ENCODE measurements at places on chromosomes 11 and 22.

GRCh38 chr11:128480665-128481064 is 106.7 kb downstream of the ETS1 start:
- no peak for DNase-seq

DNA sequence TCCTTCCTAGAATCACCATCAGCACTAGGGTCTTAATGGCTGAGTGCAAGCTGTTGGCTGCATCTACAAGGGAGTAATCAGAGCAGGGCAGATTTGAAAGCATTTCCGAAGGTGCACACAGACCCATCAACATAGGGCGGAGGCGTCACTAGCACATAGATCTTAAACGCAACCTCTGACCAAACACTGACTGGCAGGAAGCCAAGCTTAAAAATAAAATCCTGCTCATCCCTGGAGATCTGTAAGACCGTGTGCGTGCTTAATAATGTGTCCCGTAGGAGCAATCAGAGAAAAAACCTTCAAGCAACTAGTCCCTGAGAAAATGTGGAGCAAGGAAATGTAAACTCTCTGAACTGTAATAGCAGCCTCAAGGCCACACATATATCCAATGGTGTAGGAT is 470.5 kb downstream of the ETS1 start:
- no peak for DNase-seq

DNA sequence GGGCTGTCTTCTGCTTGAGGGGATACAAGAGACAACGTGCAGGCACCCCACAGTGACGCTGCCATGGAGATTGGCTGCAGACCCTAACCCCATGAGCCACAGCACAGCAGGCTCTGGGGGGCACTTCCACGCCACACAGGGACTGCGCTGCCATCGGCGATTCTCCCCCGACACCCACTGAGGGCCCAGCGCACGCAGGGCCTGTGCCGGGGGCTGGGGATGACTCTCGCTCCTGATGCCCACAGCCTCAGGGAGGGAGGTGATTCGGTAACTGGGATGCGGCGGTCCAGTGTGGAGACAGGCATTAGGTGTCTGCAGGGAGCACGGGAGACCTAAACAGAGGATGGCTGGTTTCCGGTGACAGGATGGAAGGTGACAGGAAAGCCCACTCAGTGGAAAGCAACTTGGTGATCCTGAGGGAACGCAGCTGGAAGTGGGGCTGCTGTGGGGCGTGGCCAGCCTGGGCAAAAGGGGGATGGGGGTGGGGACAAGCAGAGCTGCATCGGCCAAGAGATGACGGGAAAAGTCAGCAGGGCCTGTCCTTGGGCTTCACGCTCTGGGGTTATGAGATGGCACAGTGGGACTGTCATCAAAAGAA is 37.7 kb downstream of the EFCAB6 start:
- DNase-seq: no peak

- no peak for DNase-seq
Observed at GRCh38 chr11:15176646-15177163, 62.0 kb downstream of the INSC start.

DNA sequence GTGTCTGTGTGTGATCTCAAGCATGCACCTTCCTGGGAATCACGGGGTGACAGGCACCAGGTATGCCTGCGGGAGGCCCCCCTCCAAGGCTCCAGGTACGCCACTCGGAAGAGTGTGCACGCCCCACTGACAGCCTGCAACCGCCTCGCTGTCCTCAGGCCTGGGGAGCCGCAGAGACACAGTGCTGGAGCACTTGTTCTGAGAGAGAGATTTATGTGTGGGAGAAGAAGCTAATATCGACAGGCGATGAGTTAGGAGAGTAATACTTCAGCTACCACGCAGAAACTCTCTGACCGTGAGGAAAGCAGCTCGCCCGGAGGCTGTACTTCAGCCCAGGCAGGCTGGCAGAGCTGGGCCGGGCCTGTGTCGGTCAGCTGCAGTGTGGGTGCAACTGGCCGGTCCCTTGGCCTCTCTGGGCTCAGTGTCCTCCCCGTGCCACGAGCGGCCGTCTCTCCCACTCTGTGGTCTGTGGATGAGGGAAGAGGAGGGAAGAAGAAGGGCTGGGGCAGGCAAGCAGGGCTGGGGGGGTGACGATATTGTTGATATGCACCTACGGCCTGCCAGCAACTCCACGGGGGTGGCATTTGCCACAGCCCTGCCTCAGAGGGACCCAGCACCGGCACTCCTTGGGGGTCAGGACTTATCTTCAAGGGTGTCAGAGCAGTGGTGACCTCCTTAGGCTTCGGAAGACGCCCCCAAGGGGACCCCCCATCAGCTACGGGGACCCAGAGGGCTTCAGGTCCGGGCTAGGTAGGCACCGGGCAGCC is 7.3 kb downstream of the B3GAT1 start:
- DNase-seq: no peak

GRCh38 chr11:113249491-113249763 is 65.0 kb upstream of the TTC12 start:
- DNase-seq: no peak

DNA sequence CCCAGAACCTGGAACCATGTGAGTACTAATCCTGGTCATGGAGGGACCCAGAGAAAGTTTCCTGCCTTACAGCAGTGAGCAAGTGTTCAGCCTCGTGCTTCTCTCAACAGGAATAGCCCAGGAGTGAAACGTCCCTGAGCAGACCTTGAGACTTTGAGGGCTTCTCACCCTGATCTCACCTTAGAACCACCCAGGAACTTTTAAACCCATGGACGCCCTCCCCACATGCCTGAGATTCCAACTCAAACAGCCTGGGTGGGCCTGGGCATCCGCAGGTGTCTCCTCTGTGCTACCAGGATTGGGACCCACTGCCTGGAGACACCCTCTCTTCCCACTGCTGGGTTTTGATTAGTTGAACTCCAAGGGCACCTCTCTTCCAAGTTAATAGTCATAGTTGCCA is 297.2 kb downstream of the NTM start:
- no peak for DNase-seq

DNA sequence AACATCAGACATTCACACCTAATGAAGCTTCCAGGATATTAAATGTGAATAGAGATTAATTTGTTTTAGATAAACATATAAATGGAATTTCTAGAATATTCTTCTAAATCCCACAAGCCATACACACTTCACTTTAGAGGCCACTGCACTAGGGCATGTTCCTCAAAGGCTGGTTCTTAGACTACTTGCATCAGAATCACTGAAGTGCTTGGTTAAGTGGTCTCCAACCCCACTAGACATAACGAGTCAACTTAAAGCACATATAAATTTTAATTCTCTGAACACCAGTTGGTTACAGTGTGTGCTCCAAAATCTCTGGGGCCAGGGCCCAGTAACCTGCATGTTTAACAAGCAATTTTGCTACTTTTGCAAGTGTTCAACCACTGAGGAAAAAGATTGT is 7.9 kb upstream of the ALKBH8 start:
- no peak for DNase-seq

GRCh38 chr11:8058216-8058615 is 22.8 kb upstream of the TUB start:
- DNase-seq: no peak

GRCh38 chr22:37062702-37063381 is 11.3 kb downstream of the KCTD17 start:
- no peak for DNase-seq

- DNase-seq: no peak
Observed at GRCh38 chr11:1691878-1692707, 4.9 kb upstream of the KRTAP5-6 start.

DNA sequence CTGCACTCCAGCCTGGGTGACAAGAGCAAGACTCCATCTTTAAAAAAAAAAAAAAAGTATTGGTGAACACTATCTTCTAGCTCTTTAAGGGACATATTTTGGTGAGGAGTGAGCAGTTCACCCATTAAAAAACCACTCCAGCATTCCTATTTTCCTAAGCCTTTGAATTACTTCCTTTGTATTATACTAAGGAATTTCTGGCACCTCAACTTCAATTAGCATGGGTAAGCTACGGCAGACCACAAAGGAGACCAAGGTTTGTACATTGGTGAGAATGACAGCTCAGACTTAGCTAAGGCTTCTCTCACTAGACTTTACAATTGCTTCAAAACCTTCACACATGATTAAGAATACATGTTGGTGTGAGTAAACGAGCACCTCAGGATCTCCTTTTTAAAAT is 57.0 kb upstream of the BIRC3 start:
- no peak for DNase-seq

DNA sequence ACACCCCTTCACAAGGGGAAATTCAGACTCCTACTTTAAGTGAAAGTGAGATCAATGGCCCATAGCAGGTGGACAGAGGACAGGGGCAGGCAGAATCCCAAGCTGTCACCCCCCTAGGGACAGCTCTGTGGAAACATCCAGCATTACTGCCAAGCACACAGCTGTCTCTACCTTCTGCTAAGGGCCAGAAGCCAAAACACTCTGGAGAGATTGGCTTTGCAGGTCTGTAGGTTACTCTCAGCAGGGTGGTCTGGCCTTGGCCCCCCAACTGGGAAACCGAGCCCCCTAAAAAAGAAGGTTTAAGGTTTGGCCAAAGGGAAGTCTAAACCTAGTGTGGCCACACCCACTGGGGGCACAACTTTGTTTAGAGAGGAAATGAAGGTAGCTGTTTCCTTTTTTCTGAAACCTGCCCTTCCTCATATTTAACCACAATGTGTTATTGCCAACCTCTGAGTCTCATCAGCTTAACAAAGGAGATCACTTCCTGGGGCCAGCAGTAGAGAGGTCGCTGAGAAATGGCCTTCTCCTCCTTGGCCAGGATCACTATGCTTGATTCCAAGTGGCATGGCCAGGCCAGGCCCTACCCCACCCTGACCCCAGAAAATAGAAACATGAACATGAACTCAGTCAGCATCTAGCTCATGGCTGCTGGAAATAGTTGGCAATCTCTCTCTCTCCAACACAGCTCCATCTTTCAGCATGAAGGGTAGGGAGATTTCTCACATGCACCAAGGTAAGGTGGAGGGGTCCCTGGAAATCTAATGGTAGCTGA is 25.9 kb upstream of the SCARF2 start:
- no peak for DNase-seq

- no peak for DNase-seq
Observed at GRCh38 chr11:83630211-83630610, 344.0 kb upstream of the CCDC90B start.

DNA sequence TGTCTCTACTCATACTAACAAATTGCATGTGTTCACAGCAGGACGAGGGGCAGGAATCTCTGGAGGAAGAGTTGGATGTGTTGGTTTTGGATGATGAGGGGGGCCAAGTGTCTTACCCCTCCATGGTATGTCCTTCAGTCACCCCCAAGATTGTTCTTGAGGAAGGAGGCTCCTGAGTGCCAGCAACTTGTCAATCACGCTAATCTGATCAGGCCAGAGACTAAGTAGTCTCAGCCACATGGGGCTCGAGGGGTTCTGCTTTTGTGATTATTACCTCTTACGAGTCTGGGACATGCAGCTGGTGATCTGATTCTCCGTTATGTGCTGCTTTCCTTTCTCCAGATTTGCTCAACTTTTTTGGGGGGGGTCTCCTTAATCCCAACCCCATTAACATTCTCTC is 54.3 kb downstream of the CTNND1 start:
- no peak for DNase-seq

DNA sequence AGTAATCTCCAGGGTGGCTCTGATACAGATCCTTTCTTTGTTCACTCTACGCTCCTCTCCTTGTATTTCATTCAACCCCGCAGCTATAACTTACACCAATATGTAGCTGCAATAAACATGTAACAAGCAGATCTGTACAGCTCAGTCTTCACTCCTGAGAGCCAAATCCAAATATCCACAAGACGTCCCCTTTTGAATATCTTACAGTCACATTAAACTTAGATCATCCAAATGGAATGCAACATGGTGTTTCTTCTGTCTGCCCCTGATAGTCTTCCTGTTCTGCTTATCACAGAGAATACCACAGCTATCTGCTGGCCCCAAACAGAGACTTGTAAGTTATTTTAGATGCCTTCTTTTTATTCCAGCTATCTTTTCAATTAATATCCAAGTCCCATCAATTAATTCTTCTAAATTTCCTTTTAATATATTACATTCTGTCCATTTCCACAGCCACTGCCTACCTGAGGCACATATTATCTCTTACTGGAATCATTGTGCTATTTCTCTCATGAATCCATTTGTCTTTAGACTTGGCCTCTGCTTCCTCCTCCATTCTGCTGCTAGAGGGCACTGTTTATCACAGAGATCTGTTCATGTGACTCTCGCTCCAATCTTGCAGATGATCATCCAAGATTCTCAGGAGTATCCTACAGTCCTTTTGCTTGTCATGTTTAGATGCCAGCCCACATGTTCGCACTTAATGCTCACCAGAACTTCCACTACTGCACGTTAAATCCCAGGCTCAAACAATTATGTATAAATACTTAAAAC is 908.6 kb downstream of the NTM start:
- no peak for DNase-seq

DNA sequence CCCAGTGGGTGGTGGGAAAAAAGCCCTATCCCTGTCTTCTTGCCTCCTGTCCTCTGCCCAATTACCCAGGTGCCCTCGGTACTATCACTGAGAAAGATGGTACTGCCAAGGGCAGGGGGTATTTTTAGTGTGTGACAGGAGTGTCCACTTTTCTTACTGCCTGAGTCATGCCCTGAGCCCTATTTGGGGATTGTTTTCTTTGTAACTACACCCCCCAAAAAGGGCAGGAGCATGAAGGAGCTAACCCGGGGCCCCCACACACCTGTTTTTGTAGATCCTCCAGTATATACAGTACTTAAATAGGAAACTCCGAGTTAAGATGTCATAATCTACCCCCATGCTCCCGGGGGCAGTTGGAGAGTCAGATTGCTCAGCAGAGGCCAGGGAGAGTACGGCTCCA is 3.8 kb downstream of the SMTNL1 start:
- DNase-seq: no peak

GRCh38 chr11:66974724-66975404 is at the start of gene C11orf86:
Gene C11orf86 (plus strand): TSS chr11:66975304. CDS start chr11:66975363, 59 bp downstream.
- DNase-seq: no peak

- DNase-seq: no peak
Observed at GRCh38 chr11:47843361-47844055, 4.6 kb downstream of the NUP160 start.

DNA sequence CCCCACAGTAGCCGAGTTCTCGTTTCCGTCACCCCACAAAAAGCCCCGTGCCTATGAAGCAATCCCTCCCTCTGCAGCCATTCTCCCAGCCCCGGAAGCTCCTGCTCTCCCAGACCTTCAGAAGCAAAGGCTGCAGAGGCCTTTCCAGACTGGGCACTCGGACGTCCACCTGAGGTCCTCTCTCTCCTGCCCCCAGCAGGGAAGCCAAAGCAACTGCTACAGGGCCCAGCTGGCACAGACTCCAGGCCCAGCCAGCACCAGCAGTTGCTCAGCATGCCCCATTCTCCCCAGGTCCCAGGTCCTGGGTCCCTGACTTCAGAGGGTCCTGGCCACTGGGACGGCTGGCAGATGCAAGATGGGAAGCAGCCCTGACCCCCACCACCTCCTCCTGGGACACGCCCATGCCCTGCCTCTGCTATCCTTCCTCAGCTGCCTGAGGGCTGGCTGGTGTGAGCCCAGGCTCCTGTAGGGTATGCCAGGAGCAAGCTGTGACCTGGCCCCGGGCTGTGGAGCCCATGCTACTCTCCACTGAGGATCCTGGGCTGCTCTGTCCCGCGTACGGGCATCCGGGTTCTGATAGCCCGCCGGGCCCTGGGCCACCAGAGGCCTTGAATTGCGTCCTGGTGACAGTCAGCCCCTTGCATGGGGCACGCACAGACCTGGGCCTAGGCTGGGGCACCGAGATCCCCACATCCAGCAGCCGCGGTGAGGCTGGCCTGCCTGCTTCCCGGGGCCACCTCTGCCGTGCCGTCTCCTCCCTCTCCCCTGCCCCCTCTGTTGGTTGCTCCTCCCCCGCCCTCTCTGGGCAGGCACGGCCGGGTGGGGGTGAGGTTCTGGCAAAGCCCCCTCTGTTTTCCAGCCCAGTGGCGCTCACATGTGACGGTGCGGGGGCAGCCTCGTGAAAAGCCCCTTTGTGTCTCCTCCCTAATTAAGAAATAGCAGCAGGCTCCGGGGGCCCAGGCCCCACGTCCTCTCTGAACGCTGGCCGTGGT is 1310.3 kb downstream of the BRD1 start:
- DNase-seq: no peak

All from fibroblast of the conjunctiva (primary cell).